ENCODE measurements at places on chromosomes 1 and 21.

- DNase-seq = no peak
Observed at GRCh38 chr1:107267489-107267888, 126.7 kb downstream of the NTNG1 start.

DNA sequence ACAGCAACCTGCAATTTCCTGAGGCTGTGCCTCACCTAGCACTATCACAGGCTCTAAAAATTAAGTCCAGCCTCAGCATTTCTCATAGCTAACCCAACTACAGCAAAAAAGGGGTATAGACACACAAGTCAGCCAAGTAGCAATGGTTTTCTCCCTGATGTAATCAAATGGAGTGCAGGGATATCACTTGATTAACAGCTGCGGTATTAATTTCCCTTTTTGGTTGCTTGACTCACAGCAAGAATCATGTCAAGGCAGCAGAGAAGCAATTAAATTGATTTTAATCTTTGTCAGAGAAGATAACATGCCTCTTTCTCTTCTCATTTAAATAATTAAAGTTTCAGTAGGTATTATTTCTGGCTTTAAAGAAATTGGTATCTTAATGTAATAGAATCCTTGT lies 278.9 kb downstream of the RWDD3 start:
- DNase-seq = no peak

DNA sequence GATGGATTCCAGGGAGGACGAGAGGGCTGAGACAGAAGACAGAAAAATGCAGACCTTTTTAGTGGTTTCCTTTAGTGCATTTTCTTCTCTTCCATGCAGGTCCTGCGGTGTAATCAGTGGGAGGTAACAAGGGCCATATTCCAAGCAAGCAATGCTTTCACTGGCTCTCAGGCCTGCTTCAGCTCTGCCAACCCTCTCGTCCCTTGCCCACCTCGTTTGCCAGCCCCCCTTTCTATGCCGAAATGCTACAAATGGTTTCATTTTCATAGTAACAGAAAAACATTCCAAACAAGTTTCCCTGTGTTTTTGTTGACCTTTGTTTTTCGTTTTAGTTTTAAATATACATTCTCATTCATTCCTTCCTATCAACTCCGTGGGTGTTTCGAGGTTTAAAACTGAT lies 443.1 kb downstream of the TTLL7 start:
- no peak for DNase-seq

DNA sequence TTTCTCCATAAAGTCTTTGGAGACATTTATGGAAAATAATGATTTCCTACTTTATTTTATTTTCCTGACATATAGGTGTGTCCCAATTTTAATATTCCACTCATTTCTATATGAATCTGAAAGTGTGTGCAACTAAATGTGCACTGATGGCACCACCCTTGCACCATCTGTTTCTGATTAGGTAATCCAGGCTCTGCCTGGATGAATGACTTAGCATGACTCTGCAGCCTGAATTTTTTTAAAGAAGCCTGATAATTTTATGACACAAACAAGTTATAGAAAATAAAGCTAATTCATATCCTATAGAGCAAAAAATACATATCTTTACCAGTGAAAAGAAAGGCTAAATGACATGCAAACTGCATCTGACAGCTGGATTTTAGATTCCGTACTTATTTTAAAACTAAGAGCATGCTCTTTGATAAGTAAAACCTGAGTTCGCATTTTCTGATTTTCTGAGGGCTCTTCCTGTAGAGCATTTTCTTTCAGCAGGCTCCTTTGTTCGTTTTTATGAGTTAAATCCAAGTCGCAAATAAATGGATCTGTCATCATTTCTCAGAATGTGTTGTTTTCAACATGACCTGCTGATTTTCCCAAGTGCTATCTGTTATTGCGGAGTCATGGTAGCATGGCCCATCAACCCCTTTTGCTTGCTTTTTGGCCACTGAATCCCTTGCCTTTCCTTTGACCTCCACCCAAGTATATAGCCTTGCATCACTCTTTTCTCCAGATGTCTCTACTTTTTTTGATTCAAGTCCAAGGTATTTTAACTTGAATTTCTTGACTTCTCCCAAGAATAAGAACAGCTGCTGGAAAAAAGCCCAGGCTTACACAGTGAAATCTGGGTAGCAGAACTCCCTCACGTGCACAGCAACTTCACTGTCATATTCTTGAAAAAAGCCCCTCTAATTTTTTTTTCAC lies 52.8 kb upstream of the LYPLAL1 start:
- no peak for DNase-seq

DNA sequence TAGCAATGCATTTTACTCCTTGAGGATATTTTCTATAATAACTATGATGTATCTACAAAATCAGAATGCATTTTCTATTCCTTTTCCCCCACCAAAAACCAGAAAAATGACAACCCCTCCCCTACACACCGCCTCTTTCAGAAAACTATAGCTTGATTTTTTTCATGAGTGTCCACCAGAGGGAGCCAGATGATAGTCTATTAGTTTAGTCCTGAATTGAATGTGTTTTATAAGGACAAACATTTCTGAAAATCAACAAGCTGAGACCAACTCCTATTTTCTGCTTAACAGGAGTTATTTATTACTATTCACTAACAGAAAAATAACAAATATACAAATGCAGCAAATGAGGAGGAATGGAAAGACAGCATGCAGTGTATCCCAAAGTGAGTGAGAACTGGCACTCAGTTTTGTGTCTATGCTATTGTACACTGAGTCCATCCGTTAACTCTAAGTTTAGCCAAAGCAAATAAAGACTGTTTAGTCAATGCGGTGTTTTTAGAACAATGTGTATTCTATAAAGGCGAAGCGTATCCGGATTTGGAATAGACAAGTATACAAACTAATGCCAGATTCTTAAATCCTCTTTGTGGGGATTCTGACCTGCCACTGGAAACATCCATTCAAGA lies 182.6 kb downstream of the VAV3 start:
- DNase-seq = peak; percentile 12

GRCh38 chr1:5067246-5067645 lies 412.8 kb downstream of the AJAP1 start:
- no peak for DNase-seq

GRCh38 chr1:47214549-47214948 lies 17.5 kb downstream of the TAL1 start:
- no peak for DNase-seq

Measured in activated CD4-positive, alpha-beta T cell treated with anti-CD3 and anti-CD28 coated beads, Interleukin-2, amount 50 U/mL, for 1 hour (primary cell).